Stimulated activated naive CD4-positive, alpha-beta T cell treated with Interleukin-2 at 50 U/mL for 16 hours (primary cell): ENCODE measurements at places on chromosomes 7 and 10.

DNA sequence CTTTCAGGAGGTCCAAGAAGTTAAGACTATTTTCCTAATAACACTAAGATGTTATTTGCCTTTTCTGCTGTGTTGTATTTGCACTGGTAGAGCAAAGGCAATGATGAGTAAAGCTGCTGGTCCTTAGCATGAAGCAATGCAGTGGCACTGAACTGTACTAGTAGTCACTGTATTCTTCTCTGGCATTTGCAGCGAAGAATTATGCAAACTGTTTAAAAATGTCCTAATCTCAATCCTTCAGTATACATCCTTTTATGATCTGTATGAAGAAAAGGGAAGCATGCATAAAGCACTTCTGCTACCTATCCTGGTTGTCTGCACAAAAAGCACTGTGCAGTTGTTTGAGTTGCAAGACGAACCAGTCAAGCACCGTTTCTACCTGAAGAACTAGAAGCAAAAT lies 20.4 kb downstream of the IGF2BP3 start:
- DNase-seq = no peak

DNA sequence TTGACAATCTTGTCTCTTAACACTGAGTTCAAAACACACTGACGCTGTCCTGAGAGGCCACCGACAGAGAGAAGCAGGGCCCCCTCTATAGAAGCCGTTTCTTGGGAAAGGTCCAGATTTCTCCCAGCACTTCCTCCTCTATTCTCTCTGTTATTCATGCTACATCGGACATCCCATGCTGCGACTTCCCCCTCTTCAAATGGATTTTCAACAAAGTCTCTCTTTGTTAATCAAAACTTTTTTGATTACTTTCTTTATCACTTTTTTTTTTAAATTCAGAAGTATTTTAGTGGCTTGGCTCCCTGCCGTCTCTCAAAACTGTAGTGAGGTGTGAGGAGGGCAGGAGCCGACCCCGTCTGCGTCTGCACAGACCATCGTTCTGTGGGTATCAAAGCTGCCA lies 298.9 kb upstream of the PITRM1 start:
- no peak for DNase-seq

GRCh38 chr10:29140991-29141390 lies 147.9 kb upstream of the LYZL1 start:
- DNase-seq = no peak

DNA sequence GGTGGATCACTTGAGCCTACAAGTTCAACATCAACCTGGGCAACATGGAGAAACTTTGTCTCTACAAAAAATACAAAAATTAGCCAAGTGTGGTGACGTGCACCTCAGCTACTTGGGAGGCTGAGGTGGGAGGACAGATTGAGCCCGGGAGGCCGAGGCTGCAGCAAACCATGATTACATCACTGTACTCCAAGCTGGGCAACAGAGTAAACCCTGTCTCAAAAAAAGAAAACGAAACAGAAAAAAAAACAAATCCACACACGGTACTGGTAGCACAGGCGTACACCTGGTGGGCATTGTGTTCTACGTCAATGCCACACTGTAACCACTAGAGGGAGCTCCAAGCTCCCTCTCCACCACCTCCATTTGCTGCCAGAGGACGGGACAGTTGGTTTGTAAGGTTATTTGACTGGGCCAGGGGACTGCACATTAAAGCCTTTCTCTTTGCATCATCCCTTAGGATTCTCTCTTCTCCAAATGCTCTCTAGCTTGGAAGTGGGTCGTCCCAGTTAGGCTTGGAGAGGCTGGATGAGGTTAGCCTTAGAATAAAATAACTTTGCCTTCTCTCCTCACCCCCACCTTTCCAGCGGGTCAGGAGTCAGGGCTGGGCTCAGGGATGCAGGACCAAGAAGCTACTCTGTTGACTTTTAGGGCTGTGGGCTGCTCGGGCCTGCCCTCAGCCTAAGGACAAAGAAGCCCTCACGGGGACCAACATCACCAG lies 130.8 kb downstream of the SORBS1 start:
- no peak for DNase-seq

DNA sequence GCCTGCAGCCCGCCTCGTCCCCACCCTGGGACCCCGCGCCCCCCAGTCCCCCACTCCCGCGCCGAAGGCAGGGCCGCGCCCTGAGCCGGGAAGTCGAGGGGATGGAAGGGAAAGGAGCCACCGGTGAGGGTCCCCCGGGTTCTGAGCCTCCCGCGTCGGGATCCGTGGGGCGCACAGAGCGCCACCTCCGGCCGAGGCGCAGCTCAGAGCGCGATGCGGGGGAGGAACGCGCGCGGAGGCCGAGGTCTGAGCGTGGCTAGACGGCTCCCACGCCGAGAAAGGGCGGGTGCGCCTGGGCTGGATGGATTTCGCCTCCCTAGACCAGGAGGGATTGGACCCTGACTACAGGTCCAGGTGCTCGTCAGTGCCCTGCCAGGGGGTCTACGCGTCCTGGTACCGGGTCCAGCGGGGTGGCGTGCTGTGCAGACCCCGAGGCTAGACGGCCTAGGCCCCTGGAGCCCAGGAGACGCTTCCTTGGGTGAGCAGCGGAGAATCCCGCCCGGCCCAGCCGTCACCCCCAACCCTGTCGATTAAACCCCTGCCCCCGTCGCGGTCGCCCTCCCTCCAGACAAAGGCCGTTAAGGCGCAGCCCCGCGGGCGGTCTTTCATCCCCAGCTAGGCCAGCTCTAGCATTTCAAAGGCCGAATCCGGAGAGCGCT lies 986 bp upstream of the PDGFA start:
- DNase-seq = no peak
